ENCODE measurements at places on chromosomes 7 and 10.

GRCh38 chr7:114784746-114785145 is 137.1 kb upstream of the MDFIC start:
- DNase-seq = no peak

DNA sequence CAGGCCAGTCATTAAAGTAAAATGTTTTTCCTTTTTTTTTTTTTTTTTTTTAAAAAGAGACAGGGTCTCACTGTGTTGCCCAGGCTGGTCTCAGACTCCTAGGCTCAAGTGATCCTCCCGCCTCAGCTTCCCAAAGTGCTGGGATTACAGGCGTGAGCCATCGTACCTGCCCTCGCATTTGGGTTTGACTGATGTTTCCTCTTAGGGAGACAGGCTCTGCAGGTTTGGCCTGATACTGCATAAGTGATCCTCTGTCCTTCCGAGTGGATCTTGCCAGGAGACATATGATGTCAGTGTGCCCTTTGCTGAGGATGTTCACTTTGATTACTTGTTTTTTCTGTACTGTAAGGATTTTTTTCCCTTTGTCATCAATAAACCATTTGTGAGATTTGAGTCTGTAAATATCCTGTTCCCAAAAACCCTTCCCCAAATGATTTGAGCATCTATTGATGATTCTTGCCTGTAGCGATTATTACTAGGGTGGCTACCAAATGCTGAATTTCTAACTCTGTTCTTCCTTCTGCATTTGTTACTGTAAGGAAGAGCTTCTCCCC is 19.7 kb downstream of the LIMK1 start:
- DNase-seq = no peak

DNA sequence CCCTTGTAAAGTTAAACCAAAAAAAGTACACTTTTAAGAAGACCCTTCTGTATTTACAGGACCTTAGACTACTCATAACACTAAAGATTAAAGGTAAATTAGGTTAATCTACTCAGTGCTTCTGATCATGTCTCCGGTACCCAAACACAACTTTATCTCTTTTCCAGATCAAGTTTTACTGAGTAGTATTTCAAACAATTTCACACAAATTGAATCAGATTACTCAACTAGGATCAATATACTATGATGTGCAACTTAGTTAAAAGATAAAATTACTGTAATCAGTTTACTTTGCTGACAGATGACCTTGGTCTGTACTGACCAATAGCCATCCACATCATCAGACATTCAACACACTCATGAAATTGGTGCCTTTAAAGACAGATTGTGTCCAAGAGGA is 191.4 kb downstream of the SEMA3A start:
- no peak for DNase-seq

DNA sequence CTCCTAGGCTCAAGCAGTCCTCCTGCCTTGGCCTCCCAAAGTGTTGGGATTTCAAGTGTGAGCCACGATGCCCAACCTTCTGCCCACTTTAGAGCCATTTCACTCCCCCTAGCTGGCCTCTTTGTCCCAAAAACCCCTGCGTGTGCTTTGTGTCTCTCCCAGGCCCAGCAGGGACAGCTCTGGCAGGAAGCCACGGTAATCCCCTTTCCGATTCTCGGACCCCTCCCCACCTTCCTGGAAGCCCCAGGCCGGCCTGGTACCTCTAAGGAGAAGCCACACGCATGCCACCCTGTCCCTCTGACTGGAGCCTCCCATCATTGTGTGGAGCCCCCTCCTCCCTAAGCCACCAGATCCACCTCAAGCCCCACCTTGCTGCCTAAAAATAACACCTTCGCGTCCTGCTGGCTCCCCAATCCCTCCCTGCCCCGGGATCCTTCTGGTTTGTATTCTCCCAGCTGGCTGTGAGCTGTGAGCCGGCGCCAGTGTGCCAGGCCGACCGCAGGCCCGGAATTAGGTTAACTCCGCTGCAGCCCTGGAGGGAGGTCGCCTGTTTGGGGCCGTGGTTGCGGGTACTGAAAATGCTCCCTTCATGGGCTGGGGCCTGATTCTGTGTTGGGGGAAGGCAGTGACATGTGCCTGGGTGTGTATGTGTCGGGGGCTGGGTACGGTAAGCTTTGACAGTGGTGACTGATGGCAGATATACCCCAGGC is 16.4 kb upstream of the SRRM3 start:
- no peak for DNase-seq

GRCh38 chr10:20970708-20971107 is 73.6 kb upstream of the NEBL start:
- DNase-seq = no peak

GRCh38 chr7:157573244-157573643 is 236.4 kb downstream of the DNAJB6 start:
- DNase-seq = peak; percentile 8

- DNase-seq = no peak
Measured at GRCh38 chr10:71201849-71202248, 10.5 kb upstream of the UNC5B start.

DNA sequence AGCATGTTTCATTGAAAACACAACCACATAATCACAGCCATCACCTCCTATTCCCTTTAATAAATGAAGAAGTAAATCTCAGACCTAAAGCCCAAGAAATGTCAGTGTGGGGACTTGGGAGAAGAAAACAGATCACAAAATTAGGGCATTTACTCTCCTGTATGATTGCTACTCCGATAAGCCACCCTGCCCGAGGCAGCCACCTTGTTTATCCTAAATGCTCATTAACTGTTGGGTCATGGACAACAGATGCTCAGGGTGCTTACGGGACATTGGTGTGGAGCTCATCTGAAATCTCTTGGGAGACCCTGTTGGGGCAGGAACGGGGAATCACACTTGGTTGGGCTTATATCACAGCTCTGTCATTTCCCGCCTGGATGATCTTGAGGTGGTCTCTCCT is 17.5 kb upstream of the CHST15 start:
- DNase-seq = no peak

DNA sequence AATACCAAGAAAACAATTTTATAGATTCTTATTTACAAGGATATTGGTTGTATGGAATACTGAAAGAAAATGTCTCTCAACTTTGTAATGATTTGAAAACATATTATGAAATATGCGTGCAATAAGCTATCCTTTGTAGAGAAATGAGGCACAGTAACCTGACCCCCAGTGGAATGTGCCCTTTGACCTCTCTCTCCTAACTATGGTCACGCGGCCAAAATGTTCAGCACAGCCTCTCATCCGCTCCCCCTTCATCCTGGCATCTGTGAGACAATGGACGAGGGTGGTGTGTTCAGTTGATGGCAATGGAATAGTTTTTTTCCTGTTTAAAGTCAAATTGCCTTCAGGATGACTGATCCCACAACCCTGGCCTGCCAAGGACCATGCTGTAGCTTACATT is 13.3 kb downstream of the BEND7 start:
- DNase-seq = no peak

DNA sequence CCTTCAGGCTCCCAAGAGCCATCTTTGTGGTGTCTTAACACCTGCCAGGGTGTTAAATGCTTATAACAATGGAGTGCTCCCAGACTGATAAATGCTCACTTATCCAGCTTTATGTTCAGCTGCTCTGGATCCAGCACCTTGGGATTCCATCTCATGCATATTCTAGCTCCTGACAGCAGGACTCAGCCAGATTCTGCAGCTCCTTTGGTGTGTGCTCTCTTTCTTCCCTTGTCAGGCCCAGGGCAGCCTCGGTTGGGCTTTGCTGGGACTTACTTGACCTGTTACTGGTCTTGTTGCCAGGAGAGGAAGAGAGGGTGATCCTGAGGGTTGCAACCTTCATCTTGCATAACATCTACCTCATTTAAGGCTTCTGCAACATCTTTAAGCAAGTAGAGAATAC is 59.4 kb upstream of the CCNY start:
- DNase-seq = no peak

DNA sequence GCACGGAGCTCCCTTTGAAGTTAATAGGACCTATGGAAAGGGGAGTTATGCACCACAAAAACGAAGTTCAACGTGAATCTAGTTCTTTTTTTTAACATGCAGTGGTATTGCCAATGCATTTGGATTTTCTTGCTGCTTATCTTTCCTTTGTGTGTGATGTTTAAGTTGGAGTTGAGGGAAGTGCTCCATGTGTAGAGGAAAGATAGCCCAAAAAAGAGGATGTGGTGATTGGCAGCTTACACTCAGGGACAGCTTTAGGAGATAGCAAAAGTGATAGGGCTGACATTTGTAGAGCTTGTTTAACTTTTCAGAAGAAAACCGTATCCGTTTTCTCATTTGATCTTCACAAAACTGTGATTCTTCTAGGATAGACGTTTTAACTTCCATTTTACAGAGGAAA is 101.3 kb downstream of the MDFIC start:
- no peak for DNase-seq

- no peak for DNase-seq
Measured at GRCh38 chr7:19009936-19010280, 107.5 kb downstream of the TWIST1 start.

GRCh38 chr10:70891627-70892026 is 3.3 kb upstream of the PCBD1 start:
- no peak for DNase-seq

GRCh38 chr10:67971311-67971710 is 86.9 kb downstream of the SIRT1 start:
- no peak for DNase-seq

DNA sequence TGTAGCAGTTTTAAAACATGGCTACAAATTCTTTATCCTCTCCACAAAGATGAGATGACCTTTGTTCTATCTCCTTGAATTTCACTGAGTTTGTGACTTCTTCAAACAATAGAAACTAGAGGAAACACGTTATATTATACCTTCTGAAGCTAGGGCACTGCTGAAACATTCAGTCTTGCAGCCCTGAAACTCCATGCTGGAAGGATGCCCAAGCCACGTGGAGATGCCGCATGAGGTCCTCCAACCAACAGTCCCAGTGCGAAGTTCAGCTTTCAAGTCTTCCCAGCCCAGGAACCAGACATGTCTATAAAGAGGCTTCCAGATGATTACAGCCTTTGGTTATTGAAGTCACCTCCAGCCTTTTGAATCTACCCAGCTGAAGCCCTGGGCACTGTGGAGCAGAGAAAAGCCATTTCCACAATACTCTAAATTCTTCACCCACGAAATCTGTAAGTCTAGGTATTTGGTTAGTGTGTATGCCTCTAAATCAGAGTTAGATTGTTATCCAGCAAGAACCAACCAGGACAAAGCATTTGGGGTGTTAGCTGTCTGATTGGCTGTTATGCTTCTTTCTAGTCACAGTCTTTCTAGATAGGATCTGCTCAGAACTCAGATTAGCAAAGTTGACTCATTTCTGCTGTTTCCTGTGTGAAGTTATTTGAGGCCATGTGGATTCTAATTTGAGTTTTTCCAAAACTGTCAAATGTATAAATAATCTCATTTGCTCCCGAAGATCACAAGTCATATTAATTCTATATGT is 186.5 kb upstream of the TMEM72 start:
- no peak for DNase-seq

GRCh38 chr7:17680943-17681351 is 259.3 kb downstream of the SNX13 start:
- DNase-seq = no peak

- no peak for DNase-seq
Measured at GRCh38 chr10:46233181-46233580, 53.6 kb upstream of the ANTXRL start.

GRCh38 chr7:18978108-18978495 is 139.3 kb downstream of the TWIST1 start:
- DNase-seq = no peak

DNA sequence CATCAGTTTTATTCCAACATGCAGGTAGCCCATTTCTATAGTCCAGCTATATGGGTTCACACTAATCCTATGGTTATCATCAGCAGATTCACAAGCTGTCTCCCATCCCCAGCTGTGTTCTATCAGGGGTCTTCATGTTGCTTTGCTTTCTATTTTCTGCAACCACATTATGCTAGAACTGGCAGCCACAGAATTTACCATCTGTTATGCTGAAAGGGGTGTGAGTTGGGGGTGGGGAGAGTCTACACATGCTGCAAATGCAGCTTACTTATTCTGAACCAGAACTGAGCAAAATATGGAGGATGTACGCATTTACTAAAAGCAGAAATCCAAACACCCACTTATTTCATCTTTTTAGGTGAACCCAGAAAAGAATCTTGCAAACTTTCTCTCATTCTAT is 32.9 kb downstream of the SHTN1 start:
- no peak for DNase-seq

GRCh38 chr10:70174058-70174741 is 3.9 kb upstream of the SAR1A start:
- no peak for DNase-seq

All from sigmoid colon (tissue), 7 donors.